ENCODE measurements at places on chromosomes 11 and 22. TPM values are rescaled to one million over a fixed set of nuclear protein-coding genes. Genes with fewer than 3 reads are reported as not detected.

The SYT13 gene
- not detected for total RNA-seq

The DCDC1 gene
- not detected for total RNA-seq

The OR6A2 gene
- total RNA-seq: not detected

The APOL5 gene
- not detected for total RNA-seq

The RAPSN gene
- total RNA-seq: not detected

The OR52N4 gene
- not detected for total RNA-seq

The DLG2 gene
- total RNA-seq: not detected

The TRIM44 gene
- total RNA-seq: 32.0 TPM

The C22orf31 gene
- not detected for total RNA-seq

The CTSW gene
- 0.71 TPM for total RNA-seq

The KCTD17 gene
- 47.0 TPM for total RNA-seq

The TPBGL gene
- not detected for total RNA-seq

The HEPN1 gene
- total RNA-seq: not detected

The SOX6 gene
- total RNA-seq: not detected

The ANO3 gene
- total RNA-seq: not detected

The ABCC8 gene
- not detected for total RNA-seq

The OR52H1 gene
- total RNA-seq: not detected

The OR56A1 gene
- total RNA-seq: not detected

The GSTT2B gene
- total RNA-seq: 1.8 TPM

The NLRP6 gene
- not detected for total RNA-seq

The BCO2 gene
- total RNA-seq: 7.1 TPM

The SCT gene
- total RNA-seq: not detected

The MMP8 gene
- total RNA-seq: not detected

The CHRM1 gene
- not detected for total RNA-seq

The FOLH1 gene
- total RNA-seq: not detected

The ACTN3 gene
- total RNA-seq: under 0.01 TPM

The CCDC81 gene
- 1.4 TPM for total RNA-seq

The BTG4 gene
- not detected for total RNA-seq

The HSPB2 gene
- total RNA-seq: not detected

The SLC6A5 gene
- not detected for total RNA-seq

The STT3A gene
- total RNA-seq: 270 TPM

The HRAS gene
- total RNA-seq: 66.3 TPM

The OR5AN1 gene
- total RNA-seq: not detected

The LINC01488 gene
- not detected for total RNA-seq

All from myometrial cell (primary cell).